ENCODE measurements at places on chromosomes 11 and 22.

- no peak for DNase-seq
These were observed 389.7 kb downstream of the BRD1 start for GRCh38 chr22:49437956-49438355.

- DNase-seq, result no peak
These were observed 35.6 kb downstream of the MPPED1 start for GRCh38 chr22:43447380-43447779.

- no peak for DNase-seq
These were observed 273.2 kb downstream of the TENM4 start for GRCh38 chr11:79167510-79168188.

GRCh38 chr22:27670701-27671412 lies 130.7 kb downstream of the MN1 start:
- peak; percentile 13 for DNase-seq

- no peak for DNase-seq
These were observed 137.2 kb downstream of the COMMD9 start for GRCh38 chr11:36151933-36152580.

- no peak for DNase-seq
These were observed 83.7 kb downstream of the PHF21B start for GRCh38 chr22:44926124-44926475.

DNA sequence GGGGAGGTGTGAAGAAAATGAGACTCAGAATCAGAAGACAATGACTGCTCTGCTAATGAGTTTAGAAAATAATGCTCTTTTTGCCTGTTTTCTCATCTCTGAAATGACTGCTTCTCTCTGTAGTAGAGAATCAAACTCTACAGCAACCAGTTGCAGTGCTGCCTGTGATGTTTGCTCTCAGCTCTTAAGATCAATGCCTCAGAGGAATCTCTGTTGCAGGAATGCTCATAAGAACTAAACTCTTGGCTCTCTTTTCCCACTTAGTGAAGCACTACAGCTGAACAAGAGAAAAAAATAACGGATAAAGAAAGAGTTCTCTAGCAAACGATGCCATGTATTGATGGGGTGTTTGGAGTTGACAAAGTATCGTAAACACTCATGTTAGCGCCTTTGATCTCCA lies 203.5 kb upstream of the SYN3 start:
- DNase-seq, result no peak

DNA sequence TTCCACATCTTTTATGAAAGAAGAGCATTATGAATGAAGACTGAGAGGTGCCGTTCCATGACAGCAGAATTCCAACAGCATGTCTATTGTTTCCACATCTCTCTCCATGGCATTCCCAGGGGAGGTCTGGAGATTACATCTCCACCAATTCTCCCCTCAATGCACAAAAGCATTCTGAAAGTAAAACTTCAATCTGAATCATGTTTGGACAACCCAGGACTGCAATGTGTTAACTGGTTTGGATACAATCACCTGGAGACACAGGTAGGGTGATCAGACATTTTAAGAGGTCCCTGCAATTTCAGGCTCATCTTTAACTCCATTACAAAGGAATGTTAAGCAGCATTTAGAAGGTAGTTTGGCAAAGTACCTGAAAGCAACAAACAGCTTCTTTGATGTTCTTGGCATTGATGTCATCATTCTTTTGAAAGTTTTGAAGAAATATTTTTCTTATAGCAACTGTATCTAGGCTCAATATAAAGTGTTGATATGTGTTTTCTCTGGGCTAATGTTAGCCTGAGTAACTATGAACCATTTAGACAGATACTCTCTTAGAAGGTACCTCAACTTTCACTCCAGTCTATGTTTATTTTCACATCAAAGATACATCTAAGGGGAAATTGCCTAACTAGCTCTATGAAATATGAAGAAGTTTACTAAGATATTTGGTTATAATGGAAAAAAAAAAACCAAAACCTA lies 181.4 kb upstream of the MTMR2 start:
- DNase-seq, result no peak

- DNase-seq, result no peak
These were observed 18.3 kb upstream of the TMPRSS4 start for GRCh38 chr11:118058311-118059245.

GRCh38 chr11:77081381-77081851 lies 14.6 kb downstream of the CAPN5 start:
- no peak for DNase-seq

DNA sequence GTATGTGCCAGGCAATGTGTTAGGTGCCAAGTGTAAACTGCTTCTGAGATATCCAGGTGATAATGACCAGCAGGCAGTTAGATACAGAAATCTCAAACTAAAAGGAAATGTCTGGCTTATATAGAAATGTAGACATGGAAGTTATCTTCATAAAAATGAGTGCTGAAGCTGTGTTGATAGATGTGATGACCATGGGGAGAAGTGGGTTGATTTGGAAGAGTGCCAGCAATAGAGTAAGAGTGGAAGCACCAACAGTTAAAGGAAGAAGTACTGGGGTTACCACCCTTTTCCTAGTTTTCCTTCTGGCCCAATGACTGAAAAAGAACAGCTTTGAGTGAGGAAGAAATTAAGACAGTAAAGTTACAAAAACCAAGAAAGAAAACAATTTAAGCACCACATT lies 68.5 kb downstream of the C2CD3 start:
- no peak for DNase-seq

DNA sequence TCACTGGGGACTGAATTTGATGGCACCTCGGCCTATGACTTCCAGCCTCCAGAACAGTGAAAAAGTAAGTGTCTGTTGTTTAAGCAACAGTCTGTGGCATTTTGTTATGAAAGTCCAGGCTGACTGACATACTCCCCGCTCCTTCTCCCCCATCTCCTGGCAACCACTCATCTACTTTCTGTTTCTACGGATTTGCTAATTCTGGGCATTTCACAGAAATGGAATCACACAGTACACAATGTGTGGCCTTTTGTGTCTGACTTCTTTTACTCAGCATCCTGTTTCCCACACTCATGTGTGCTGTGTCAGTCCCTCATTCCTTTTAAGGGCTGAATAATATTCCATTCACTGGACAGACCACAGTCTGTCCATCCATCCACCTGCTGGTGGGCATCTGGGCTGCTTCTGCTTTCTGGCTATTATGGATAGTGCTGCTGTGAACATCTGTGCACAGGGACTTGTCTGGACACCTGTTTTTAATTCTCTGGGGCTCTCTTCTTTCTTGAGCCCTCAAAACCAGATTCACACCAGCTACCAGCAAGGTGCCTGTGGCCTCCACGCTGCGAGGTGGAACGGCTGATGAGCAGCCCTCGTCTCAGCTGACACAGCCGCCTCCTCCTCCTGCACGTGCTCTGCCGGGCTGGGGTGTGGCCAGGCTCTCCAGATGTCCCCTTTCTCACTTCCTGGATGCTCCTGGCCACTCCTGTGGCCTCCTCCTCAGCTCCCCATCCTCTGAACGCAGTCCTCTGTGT lies 333.1 kb downstream of the CTTN start:
- no peak for DNase-seq

DNA sequence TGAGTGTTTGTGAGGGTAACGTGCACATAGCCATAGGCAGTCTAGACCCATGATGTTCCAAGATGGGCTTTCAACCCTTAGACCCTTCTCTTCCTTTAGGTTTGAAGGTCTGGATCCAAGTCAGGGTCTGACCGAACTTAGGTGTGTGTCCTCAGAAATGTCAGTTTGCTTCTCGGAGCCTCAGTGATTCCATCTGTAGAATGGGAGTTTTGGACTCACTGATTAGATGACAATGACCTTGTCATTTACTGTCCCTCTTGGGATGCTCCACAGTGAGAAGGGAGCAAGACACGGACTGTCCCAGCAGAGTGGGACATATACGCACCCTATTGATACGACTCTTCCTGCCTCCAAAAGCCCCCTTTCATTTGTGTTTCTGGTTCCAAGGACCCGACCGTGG lies 37.7 kb downstream of the ANO1 start:
- no peak for DNase-seq

DNA sequence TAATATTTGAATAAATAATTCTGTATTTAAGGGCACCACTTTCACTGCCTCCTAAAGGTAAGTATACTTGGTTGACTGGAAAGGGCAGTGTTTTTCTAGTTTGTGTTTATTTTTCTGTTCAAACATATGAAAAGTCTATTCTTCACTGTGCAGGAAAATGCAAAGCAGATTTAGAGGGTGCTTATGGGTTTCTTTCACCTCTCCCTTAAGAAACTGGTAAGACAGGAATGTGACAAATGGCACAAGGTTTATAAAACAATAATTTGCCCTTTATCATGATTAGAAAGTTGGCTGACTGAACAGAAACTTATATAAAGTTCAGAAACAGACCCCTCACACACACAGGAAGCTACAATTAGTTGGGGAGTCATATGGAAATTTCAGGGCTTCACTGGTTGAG lies 60.6 kb downstream of the PLEKHA7 start:
- DNase-seq, result no peak

DNA sequence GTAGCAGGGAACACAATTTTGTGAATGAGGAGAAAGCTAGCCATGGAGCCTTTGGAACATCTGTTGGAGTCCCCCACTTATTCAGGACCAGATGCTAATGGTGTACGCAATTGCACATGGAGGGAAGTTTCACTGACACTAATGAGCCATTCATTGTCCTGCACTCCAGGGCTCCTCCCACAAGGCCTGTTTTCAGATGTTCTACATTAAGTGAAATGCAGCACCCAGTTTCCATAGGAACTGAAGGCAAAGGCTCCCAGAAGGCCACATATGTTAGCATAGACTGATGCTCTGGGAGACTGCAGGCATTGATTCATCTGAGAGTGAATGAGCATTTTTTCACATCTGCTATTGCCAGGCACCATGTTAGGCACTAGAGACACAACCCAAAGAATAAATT lies 399.5 kb downstream of the ETS1 start:
- DNase-seq, result no peak

DNA sequence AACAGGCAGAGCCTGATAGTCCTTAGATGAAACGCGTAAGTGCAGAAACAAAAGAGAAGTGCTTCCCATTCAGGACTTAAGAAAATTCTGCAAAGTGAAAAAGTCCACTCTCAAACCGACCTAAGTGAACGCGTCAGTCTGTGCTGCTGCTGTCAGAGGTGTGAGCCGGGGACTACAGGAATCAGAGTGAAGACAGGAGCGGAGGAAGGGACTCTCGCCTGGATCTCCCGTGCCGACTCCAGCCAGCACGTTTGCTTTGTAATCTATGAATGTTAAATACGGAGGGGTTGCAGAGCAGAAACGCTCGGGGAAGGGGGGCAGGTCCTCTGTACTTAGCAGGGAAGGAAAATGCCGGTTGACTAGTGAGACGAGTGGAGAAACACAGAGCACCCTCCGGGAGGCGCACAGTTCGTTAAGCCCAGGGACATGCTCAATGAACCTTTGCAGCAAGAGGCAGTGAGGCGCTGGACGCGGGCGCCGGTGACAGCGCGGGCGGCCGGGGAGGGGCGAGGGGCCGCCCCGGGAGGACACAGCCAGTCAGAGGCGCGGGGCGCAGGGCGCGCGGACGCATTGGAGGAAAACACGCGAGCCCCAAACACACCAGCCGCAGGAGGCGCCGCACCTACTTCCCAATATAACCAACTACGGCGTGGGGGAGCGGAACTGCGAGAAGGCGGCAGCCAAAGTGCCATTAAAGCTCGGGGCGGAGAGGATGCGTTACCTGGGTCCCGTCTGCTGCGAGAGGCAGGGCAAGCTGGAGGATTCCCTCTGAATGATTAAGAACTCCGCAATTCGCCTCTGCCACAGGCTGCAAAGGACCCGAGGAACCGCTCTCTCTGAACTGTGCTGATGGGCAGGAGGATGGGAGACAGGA lies at the start of gene CNTN5:
TSS of gene CNTN5 (plus strand) at position 598 of the 874 bp plus-strand sequence.
- DNase-seq, result peak; percentile 79

DNA sequence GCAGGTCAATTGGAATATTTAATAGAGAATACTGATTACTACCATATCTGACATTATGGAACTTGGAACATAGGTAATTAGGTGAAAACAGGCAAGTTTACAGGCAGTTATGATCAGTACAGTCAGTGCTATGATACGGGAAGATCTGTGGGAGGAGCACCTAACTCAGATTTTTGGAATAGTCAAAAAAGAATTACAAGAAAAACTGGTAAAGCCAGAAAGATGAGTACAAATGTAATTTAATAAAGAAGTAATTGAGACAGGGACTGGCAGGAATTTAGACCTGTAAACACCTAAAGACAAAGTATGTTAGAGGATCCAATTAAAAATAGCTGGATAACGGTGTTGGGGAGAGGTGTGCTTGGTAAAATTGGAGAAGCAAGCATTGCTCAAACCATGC lies 206.5 kb upstream of the ANO5 start:
- no peak for DNase-seq

- no peak for DNase-seq
These were observed 8.6 kb downstream of the PDGFD start for GRCh38 chr11:104155375-104155774.

DNA sequence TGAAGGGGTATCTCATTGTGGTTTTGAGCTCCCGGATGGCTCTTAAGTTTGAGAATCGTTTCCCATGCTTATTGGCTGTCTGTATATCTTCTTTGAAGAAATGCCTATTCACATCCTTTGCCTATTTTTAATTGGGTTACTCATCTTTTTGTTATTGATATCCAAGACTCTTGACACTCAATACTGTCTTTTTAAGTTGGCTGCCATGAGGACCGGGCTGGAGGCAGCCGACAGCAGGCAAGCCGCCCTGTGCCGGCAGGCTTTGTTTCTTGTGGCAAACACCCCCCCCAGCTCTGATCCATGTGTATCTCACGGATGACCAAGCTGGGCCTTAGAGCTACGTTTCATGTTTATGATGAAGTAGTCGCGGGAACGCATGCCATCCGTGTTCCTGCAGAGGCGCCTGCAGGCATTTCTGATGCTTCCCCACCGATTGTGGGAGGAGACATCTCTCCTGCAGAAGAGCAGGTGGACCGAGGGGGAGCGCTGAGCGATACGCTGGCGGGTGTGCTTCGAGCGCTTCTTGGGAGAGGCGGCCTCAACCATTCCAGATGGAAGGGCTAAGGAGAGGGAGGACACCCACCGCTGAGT lies 95.8 kb downstream of the TBC1D22A start:
- no peak for DNase-seq

GRCh38 chr22:25404556-25404927 lies 159.9 kb upstream of the GRK3 start:
- no peak for DNase-seq

DNA sequence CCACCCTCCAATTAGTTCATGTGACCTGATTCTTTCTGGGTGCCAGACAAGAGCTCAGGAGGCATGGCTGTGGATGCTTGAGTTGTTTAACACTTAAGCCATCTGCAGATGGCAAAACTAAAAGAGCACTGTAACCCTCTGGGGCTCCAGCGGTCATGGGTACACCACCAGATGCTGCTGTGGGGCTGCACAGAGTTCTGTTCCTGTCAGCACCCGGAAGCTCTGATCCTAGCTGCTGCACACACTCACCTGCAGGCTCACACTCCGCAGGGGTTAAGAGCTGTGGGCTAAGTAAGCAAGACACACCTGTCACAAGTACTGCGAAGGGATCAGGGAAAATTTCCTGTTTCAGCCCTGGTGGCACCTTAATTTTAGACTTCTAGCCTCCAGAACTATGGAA lies 307.8 kb downstream of the C11orf87 start:
- no peak for DNase-seq

- no peak for DNase-seq
These were observed 11.1 kb downstream of the GTPBP1 start for GRCh38 chr22:38716826-38717225.

- DNase-seq, result no peak
These were observed 198.7 kb upstream of the MTMR2 start for GRCh38 chr11:96122601-96123074.

GRCh38 chr22:36986242-36986821 lies 32.9 kb downstream of the TST start:
- DNase-seq, result no peak

GRCh38 chr11:23211221-23211620 lies 350.9 kb upstream of the CCDC179 start:
- DNase-seq, result no peak

Measured in SW 1271 (cell line).